PC-3 (cell line): ENCODE measurements at places on chromosomes 13 and 19. TPM values are rescaled to one million over a fixed set of nuclear protein-coding genes. Genes with fewer than 3 reads are reported as not detected.

The SYT3 gene
- total RNA-seq = 0.12 and 0.18 TPM in 2 replicates

The FBXO27 gene
- 7.1 and 16.5 TPM in 2 replicates for total RNA-seq

The CLEC17A gene
- not detected in 2 replicates for total RNA-seq

The KASH5 gene
- total RNA-seq = not detected in 2 replicates

The SYNE4 gene
- total RNA-seq = 0.77 and 1.9 TPM in 2 replicates

The DMKN gene
- 128 and 144 TPM in 2 replicates for total RNA-seq

The C1QTNF9 gene
- total RNA-seq = 0.11 TPM in 1 of 2 replicates, not detected in the other
